CD4-positive, alpha-beta T cell treated with Interleukin-15 for 4 hours (primary cell): ENCODE measurements at places on chromosomes 1 and 21.

DNA sequence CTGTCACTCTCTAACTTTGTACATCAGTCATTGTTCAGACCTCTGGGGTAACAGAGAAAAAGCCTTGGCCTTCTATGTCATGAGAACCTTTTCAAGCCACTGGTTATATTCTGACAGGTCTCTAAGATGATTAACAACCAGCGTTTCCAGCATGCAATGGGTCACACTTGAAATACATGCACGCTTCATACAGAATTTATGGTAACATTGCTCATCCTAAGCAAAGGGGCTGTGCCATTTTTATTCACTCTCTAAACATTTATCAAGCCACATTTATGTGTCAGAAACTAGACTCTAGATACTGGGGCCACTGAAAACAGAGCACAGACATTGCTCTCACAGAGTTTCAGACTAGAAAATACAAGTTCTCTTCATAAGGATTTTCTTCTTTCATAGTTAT, 501.4 kb upstream of the DAB1 start:
- no peak for DNase-seq

DNA sequence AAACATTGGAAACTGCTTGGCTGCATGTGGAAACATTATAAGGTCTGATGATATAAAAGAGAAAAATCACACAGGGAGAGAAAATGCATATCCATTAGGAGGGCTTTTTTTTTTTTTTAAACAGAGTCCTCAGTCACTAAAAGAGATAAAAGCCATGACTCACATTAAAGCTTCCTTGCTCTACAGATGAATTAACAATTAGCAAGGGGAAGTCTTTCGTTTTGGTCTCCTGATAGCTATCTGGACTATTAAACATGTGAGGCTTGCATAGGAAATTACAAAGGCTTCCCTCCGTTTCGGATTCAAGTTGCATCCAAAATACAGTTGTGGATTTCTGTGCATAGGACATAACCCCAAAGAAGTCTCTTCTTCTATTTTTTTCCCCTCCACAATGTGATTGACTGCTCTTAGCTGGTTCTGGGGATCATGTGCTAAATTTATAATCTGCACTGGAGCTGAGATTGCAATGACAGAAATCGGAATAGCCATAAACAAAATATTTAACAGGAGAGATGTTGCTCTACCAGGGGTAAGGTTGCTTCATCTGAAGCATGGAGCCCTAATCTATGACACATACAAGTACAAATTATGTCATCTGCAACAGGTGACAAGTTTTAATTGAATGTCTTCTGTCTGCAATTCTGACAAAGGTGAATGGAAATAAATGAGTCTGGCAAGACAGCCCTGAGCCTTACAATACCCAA, 146.8 kb downstream of the ESRRG start:
- DNase-seq, result no peak

GRCh38 chr1:203929741-203930309, 68.4 kb downstream of the SNRPE start:
- DNase-seq, result no peak

- no peak for DNase-seq
Observed at GRCh38 chr1:244920911-244921761, 56.8 kb upstream of the HNRNPU start.

- peak; percentile 17 for DNase-seq
Observed at GRCh38 chr1:97920276-97920831, 480 bp downstream of the DPYD start.

DNA sequence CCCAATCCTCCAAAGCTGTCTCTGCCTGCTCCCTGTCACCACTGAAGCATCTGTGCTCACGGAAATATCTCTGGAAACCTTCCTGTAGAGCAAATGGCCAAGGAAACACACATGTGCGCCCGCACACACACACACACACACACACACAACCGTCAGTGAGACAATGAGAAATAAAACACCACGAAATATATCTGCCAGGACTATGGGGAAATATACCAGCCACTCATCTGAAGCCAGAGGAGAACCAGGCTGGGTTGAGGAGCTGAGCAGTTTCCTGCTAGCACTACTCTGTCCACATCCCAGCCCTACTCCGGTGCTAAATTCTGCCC, 25.1 kb upstream of the PLXNA2 start:
- no peak for DNase-seq

DNA sequence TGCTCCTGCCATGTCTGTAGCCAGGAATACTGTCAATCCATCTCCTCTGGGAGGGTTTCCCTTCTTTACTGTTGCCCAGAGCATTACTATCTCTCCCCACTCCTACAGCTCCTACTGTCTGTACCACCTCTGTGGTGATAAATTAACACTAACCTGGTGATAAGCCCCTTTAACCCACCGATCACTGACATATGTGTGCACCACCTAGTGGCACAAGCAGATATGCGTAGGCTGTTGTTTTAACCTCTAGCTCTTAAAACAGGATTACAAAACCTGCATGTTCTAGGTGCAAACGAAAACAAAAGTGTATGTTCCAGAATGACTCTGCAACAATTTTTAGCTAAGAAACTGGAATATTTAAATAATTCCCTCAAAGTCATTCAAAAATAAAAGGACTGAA, 93.9 kb upstream of the BEND5 start:
- no peak for DNase-seq

DNA sequence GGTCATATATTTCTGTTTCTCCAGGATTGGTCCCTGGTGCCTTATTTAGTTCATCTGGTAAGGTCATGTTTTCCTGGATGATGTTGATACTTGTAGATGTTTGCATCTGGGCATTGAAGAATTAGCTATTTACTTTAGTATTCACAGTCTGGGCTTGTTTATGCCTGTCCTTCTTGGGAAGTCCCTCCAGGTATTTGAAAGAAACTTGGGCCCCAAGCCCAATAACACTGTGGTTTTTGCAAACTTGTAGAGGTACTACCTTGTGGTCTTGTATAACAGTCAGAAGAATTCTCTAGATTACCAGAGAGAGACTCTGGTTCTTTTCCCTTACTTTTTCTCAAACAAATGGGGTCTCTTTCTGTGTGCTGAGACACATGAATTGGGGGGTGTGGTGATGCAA, 251.4 kb upstream of the B3GALT2 start:
- no peak for DNase-seq

GRCh38 chr1:98931128-98931835, 73.4 kb downstream of the PLPPR5 start:
- DNase-seq, result no peak

DNA sequence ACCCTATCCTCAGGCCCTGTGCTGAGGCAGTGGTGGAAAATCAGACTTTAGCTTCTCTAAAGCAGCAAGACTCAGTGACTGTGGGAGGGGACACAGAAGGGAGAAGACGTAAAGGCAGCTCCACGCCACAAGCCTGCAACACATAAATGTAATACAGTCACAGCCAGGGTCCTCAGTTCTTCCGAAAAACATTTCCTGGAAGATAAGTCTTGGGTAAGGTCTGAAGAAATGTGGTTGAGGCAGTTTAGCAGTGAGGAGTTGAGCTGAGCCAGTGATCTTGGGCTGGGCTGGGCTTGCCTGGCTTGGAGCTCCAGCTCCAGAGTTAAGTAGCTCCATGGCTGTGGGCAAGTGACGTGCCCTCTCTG, 127.8 kb upstream of the ADAR start:
- no peak for DNase-seq

GRCh38 chr1:145690587-145691558, 16.3 kb downstream of the PDZK1 start:
- peak; percentile 50 for DNase-seq

DNA sequence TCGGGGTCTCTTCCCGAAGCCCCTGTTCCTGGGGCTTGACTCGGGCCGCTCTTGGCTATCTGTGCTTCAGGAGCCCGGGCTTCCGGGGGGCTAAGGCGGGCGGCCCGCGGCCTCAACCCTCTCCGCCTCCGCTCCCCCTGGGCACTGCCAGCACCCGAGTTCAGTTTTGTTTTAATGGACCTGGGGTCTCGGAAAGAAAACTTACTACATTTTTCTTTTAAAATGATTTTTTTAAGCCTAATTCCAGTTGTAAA, 158.7 kb downstream of the RUNX1 start:
- DNase-seq, result no peak

DNA sequence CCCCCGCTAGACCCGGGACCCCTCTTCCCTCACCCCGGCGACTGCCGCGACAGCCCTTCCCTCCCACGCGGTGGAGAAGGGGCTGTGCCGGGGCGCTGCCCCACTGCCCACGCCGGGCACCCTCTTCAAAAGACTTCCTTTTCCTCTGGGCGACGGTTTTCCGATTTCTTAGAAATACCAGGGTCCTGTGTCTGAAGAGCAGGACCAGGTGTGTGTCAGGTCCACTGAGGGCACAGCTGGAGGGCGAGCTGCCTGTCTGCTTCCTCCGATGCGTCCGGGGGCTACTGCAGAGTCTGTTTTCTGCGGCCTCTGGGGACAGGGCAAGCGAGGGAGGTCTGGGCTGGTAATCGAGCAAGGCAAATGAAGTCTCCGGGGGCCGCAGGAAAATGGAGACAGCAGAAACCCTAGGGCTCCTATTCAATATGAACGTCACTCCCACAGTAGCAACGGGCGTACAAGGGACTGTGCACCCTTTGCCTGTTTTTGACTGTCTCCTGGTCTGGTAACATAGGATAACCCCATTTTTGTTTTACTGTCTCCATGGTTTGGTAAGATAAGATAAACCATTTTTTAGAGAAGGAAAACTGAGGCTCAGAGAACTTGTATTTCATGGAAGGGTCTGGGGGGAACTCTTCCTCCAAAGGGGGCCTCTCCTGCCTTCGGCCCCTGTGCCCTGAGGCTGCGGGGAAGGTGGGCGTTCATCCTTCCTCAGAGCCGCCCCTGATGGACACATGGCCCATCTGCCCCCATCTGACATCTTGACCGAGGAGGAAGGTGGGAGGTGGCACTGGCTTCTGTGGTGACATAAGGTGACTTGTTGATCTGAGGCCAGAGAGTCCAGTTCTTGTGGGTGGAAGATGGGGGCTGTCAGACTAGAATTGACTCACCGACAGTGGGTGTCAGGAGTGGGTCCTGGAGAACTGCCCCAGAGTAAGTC, 970 bp downstream of the TNFRSF1B start:
- DNase-seq, result no peak

GRCh38 chr1:56469640-56470371, 109.6 kb downstream of the PLPP3 start:
- no peak for DNase-seq

DNA sequence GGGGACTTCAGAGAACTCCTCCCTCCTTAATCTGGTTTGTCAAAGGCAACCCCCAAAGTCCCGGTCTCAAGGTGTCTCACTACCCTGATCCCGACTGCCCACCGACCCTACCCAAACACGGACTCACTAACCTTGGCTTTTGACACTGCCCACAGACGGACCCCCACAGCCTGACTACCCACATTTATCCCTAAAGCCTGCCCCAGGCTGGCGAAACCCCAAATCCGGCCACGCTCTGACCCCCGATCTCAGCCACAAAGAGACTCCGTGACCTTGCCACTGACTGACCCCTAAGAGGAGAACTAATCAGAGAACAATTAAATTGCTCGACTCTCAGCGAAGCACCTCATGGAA, 5.2 kb downstream of the ID3 start:
- DNase-seq, result no peak

DNA sequence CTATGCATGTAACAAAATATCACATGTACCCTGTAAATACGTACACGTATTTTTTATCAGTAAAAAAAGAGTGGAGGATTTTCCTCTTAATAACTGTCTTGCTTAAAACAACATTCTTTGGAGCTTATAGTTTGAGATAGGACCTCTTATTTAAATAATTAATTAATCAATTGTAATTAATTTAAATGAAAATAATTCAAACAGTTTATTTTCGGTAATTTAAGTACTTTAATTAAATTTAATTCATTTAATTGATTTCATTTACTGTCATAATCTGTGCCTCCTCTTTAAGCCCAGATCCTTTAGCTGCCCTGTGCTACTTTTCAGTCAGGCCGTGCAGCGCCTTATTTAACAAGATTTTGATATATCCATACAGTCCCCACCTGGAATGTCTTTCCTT, 427.0 kb downstream of the HLX start:
- DNase-seq, result no peak

DNA sequence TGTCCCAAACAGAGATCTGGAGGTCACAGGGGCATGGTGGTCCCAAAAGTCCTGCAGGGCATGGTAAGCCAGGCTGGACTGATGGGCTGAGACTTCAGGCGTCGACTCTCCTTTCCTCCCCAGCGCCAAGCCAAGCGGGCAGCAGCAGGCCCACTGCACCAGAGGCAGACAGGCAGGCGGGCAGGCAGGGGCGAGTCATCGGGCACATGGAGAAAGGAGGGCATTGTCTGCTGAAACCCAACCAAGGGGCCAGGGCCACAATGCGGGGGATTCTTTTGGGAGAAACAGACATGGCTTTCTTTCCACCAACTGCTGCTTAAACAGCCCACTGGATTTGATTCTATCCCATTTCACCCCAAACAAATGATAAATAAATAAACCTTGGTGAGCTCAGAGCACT, 46.2 kb downstream of the TRABD2B start:
- no peak for DNase-seq

GRCh38 chr1:41482001-41482765, 2.3 kb downstream of the EDN2 start:
- no peak for DNase-seq

- no peak for DNase-seq
Observed at GRCh38 chr1:152907686-152908601, at the start of gene IVL. Gene IVL (plus strand): TSS chr1:152908546. CDS start chr1:152909798, 1,252 bp downstream.

GRCh38 chr1:60655679-60656355, 426.5 kb upstream of the NFIA start:
- no peak for DNase-seq
